ENCODE measurements at places on chromosomes 12 and 14. TPM values are rescaled to one million over a fixed set of nuclear protein-coding genes. Genes with fewer than 3 reads are reported as not detected.

The KRT80 gene
- total RNA-seq: not detected

The PDZRN4 gene
- total RNA-seq: 59.5 TPM

The PTPRR gene
- 18.5 TPM for total RNA-seq

The EPYC gene
- total RNA-seq: not detected

The C12orf57 gene
- 295 TPM for total RNA-seq

Data from parietal lobe (tissue), 2 donors.